NCI-H526 (cell line): ENCODE measurements at places on chromosomes 5 and 9.
A peak's percentile ranks its signal among the peaks of the same experiment; 100 is the strongest.

DNA sequence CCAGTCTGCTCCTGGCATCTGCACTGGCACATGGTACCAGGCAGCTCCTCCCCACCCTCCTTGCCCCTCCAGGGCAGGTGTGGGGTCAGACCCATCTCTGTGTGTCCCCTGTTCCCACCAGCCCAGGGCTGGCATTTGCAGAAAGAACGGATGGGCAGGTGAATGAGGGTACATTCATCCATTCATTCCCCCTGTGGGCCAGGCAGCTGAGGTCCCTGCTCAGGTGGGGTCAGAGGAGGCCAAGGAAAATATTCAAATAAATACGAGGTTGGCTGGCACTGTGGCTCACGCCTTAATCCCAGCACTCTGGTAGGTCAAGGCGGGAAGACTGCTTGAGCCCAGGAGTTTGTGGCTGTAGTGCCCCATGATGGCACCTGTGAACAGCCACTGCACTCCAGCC is 25.0 kb upstream of the PHYKPL start:
- DNase-seq, result no peak

DNA sequence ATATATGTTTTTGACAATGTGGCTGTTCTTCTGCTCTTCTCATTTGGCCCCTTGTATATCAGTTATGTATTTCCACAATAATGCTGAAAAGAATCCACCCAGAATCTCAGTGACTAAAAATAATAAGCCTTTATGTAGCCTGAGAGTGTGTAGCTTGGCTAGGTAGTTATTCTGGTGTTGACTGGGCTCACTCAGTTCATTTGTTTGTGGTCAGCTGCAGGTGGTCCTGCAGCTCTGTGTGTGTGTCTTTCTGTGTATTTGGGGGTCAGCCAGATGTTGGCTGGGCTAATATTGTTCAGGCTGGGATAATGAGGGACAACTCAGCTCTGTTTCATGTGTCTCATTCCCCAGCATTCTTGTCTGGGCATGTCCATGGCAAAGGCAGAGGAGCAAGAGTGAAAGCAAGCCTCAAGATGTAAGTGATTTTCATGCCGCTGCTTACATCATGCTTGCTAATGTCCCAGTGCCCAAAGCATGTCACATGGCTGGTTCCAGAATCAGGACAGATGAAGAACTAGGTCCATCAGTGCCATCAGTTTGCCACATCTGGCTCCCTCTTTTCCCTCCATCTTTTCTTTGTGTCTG is 162.8 kb downstream of the KCTD16 start:
- no peak for DNase-seq

- DNase-seq, result peak; percentile 33
These were observed 119.8 kb downstream of the EBF1 start for GRCh38 chr5:158979749-158980521.

DNA sequence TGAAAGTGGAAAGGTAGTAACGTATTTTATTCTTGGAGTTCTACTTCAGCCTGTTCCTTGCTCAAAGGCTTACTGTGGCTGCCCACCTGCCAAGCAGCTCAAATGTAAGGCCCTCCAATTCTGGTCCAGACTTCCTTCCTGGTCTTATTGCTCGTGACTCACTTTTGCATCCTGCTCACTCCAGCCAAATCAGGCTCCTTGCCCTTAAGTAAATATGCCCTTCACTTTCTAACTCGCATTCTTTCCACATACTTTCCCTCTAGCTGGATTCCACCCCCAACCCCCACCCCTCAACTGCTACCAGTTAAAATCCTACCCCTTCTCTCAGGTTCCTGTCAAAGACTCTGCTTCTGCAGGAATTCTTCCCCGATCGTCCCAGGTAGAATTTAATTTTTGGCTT is 96.6 kb downstream of the GALNT10 start:
- DNase-seq, result no peak

DNA sequence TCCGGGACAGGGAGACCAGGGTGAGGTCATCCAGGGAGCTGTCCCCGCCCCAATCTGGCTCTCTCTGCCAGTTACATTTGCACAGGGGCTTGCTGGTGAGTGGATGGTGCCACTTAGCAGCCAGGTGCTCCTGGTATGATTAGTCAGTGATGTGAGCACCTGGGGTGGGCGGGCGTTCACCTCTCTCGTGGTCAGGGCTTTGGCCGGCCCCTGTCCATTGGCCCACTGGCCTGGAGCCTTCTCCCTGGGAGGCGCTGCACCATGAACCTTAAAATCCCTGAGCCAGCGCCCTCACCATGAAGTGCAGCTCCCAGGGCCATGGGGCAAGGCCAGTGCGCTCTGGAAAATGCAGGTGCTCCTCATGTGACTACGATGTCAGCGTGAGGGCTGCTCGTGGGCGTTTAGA is 2.0 kb downstream of the NKD2 start:
- no peak for DNase-seq

- DNase-seq, result no peak
These were observed 189.6 kb downstream of the PIK3R1 start for GRCh38 chr5:68405026-68405684.

DNA sequence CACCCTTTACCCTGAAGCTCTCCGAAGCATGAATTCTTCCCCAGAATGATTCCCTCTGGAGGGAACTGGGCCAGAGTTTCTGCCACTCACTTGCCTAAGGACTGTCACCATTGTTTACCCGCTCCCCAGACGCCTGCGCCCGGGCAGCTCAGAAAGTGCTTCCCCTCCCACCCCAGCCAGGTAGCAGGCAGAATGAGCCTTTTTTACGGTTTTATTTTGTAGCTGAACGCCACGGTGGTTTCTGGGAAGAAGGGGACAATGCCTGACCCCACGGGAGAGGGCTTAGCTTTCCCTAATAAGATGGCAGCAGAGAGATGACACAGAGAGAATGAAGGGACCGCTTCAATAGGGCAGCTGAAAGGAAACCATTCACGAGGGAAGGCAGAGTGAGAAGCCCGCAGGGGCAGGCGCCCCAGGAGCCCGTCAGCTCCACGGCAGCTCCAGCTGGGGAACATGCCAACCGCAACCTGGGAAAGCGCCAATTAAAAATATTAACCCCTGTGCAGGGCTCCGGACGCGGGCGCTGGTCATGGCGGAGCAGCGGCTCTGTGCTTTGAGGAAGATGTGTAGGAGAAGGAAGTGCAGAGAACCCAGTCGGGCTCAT is 20.4 kb upstream of the NTNG2 start:
- peak; percentile 49 for DNase-seq

DNA sequence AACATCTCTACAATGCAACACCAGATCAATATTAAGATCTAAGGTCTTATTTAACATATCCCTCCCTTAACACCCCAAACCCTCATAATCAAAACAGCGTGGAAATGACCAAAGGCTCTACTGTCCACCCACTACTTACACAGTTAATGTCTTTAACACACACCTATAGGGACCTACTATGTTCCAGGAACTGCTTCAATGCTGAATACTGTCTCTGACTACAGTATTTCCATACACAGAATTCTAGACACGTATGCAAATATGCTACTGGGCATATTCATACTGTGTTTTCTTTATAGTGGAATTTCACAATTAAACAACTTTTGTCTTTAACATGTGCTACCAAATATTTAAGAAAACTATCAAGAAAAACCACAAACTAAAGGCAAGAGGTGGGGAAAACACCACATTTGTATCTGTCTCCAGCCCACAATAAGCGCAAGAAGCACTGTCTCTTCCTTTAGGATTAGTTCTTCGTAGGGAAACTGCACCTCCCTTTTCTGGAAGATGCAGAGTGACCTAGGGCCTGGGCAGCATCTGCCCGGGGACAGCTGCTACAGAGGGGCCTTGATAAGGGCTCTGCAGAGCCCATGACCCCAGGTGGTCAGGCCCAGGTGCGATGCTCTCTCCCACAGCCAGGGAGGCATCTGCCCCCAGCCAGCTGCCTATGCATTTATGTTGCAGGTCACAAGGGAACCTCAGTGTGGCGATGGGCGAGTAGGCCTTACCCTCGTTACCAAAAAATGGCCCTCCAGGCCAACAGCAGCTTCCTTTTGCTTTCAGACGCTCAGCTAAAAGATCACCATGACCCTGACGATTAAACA is 55.2 kb downstream of the PSMB7 start:
- DNase-seq, result peak; percentile 3

DNA sequence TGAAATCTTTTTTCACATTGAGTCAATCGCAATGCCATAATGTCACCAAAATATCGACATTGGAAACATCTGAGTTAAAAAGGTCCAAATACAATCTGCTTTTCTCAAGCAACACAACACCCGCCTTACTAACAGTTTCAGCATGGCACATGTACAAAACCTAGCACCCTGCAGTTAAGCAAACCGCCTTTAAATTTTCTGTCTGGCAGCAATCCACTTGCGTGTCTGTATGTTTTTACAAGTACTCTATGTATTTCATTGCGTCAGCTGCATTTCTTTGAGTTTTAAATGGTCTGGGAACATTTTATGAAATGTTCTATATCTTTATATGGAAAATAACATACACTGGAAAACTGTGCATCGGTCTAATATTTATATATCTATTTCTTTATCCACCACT is 134.6 kb downstream of the DENND1A start:
- DNase-seq, result no peak

GRCh38 chr9:84254972-84255371 is 85.6 kb downstream of the SLC28A3 start:
- no peak for DNase-seq

GRCh38 chr9:93122721-93123221 is 11.3 kb downstream of the NINJ1 start:
- DNase-seq, result no peak

GRCh38 chr5:167406513-167406912 is 884.9 kb upstream of the WWC1 start:
- DNase-seq, result no peak

GRCh38 chr9:79015951-79016350 is 555.8 kb upstream of the TLE4 start:
- no peak for DNase-seq

DNA sequence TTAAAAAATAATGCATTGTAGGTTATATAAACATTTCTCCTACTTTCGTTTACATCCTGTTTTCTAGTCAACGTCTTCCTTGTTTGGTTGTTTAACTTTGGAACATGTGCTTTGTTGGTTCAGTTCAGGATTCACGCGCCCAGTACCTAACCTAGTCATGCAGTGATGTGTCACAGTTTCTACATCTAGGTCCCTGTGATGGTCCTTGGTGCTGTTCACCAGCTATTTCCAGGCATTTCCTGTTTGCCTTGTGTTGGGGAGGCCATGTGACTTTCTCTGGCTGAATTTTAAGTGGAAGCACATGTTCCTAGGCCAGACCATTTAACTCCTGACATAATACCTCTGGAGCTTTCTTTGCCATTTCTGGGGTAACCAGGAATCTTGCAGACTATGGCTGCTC is 292.3 kb downstream of the SMARCA2 start:
- no peak for DNase-seq

- no peak for DNase-seq
These were observed 88.3 kb downstream of the LHFPL2 start for GRCh38 chr5:78560000-78560855.

GRCh38 chr5:81788329-81788728 is 37.4 kb upstream of the SSBP2 start:
- no peak for DNase-seq

GRCh38 chr5:5380298-5380697 is 42.2 kb upstream of the ICE1 start:
- DNase-seq, result no peak

DNA sequence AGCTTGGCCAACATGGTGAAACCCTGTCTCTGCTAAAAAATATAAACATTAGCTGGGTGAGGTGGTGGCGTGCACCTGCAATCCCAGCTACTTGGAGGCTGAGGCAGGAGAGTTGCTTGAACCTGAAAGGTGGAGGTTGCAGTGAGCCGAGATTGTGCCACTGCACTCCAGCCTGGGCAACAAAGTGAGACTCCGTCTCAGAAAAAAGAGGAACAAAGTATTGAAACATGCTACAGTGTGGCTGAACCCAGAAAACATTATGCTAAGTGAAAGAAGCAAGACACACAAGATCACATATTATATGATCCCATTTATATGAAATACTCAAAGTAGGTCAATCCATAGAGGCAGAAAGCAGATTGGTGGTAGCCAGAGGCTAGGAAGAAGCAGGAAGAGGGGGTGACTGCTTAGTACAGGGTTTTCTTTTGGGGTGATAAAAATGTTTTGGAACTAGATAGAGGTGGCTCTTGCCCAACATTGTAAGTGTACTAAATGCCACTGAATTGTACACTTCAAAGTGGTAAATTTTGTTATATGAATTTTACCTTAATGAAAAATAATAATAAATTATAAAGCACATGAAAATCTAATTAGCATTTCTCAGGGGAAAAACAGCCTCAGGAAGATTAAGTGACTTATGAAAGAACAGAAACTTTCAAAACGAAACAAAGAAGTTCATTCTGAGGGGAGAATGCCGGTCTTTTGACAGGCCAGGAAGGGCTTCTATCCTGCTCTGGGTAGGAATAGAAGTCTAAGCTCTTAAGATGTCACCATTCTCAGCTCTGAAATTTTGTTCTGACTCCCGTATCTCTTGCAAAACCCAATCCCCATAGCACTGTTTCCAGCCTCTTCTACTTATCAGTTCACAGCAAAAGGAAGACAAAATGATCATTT is 161.1 kb upstream of the TBCA start:
- no peak for DNase-seq

- DNase-seq, result no peak
These were observed 3.3 kb upstream of the FBXW11 start for GRCh38 chr5:172009536-172010270.

DNA sequence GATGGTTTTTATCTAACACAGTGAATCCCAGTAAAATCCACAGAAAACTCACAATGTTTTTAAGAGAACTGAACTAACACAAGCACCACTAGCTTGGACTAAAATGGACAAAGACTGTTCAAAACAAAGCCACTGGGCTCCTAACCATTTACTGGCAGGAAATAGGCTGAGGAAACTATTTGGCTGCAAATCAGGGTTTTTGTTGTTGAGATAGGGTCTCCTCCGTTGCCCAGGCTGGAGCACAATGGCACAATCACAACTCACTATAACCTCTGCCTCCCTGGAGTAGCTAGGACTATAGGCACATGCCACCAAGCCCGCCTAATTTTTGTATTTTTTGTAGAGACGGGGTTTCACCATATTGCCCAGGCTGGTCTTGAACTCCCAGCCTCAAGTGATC is 99.7 kb downstream of the THBS4 start:
- DNase-seq, result no peak

DNA sequence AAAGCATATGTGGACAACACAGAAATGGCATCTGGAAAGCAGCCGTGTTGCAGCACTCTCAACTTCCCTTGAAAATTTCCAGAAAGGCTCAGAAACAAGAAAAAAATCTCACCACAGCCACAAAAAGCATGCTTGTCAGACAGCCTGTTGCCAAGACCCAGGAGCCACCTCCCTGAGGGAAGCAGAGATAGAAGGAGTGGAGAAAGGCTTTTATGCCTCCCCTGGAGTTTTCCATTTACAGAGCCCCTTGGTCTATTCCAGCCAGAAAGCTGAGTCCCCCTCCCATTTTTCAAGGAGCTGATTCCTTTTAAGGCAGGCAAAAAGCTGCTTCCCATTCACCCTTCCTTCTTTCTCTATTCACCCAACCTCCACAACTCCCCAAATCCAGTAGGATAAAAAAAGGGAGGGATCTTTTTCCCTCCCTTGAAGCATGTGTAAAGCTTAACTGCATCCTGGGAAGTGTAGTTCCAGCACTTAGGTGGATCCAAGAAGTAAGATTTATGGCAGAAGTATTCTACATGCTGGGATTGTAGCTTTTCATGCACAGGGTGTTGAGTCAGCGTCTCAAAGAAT is 37.1 kb upstream of the PALM2AKAP2 start:
- DNase-seq, result no peak
